ENCODE measurements at places on chromosomes 1 and 21.

DNA sequence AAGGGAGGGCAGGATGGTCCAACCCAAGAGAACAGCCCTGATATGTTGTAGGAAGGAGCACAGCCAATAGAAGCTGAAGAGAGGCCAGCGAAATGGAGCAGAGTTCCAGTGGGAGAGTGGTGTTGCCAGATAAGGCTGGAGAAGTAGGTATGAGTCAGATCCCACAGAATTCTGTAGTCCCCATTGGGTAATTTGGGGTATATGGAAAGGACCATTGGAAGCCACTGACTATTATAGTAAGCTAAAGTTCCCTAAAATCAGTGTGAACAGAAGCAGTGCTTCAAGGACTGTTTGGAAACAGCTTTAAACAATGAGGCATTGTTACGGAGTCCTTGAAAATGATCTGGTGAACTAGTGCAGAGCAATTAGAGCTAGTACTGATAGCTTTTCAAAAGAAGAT, 63.0 kb downstream of the DISP1 start:
- no peak for DNase-seq

- DNase-seq = no peak
Observed at GRCh38 chr21:45329261-45330074, 41.8 kb upstream of the POFUT2 start.

- DNase-seq = no peak
Observed at GRCh38 chr21:45432575-45433255, 27.8 kb downstream of the COL18A1 start.

DNA sequence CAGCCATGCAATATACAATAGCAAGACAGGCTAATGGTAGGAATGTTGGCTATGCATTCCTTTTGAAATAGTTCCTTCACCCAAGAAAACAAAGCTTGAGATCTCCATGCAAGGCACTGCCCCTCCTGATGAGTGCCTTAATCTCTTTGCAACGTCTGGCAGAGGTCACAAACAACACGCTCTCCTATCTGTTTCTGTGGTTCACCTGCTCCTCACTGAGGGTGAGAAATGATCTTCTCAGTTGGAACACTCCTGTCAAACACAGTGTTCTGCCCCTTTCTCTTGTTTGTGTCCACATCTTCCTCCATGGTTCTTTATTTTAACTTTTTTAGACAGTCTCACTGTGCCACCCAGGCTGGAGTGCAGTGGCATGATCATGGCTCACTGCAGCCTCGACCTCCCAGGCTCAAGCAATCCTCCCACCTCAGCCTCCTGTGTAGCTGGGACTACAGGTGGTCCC, 21.2 kb upstream of the XPR1 start:
- DNase-seq = no peak

- DNase-seq = no peak
Observed at GRCh38 chr1:56188855-56189254, 390.5 kb downstream of the PLPP3 start.

GRCh38 chr1:15181564-15181963, 28.0 kb downstream of the TMEM51 start:
- DNase-seq = no peak

DNA sequence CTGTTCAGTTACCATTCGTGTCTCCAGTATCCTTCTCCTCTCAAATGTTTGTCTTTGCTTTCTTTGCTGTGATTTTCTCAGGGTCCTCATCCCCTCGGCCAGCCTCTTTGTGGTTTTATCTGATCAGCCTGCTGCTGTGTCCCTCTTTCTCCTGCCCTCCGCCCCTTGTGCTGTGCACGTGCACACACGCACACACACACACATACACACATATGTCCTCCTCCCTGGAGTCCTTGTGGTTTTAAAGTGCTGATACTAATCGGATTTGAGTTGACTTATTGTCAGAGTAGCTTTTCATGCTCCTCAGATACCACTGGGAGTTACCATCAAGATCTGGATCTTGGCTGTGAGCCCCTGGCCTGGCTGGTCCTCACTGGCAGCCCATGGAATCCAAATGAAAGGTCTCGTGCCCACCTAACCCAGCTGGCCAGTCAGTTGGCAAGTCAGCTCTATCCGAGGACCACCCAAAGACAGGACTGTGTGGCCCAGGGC, 34.1 kb downstream of the QSOX1 start:
- no peak for DNase-seq

DNA sequence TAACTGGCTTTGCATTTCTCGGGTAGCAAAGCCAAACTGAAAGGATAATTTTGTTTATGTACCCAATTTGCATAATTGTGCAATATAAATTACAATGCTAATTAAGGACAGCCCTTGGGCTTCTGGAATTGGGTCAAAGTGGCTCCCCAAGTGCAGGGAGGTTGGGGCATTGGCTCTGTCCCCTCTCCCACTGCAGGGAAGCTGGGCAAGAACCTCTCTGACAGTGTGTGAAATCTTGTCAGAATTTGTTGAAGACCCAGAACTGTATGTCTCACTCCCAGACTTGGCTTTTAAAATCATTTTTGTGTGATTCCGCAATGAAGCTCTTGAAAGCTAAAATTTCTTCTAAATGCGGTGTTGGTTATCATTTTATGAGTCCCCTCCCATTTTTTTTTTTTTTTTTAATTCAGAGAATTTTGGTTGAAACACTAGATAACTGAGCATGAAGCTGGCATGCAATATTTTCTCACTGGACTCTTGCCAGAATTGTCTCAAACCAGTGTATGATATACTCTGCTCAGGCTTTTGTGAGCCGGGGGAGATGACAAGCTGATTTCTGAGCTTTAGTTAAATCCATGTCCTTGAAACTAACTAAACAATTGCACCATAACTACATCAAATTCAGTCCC, 878.9 kb upstream of the CXADR start:
- no peak for DNase-seq

DNA sequence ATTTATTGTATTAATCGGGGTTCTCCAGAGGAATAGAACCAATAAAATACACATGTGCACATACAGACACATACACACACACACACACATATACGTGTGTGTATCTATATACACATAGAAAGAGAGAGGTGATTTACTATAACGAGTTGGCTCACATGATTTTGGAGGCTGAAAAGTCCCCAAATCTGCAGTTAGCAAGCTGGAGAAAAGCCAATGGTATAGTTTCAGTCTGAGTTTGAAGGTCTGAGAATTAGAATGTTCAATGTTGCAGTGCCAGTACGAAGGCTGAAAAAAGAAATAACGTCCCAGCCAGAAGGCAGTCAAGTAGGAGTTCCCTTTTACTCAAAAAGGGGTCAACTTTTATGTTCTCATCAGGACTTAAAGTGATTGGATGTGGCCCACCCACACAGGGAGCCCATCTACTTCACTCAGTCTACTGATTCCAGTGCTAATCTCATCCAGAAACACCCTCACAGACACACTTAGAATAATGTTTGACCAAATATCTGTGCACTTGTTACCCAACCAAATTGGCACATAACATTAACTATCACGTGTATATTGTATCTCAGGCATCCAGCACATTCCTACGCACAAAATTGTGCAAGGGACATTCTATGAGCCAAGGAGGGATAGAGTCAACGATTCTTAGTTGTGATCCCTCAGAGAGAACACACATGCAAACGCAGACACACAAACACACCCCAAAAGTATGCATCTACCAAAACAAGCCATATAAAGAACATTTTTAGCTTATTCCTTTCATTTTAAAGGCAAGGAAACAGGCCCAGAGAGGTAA, 195.5 kb upstream of the DUSP10 start:
- no peak for DNase-seq

- DNase-seq = no peak
Observed at GRCh38 chr1:229769006-229769405, 143.0 kb downstream of the URB2 start.

GRCh38 chr1:238233966-238234365, 343.2 kb upstream of the ZP4 start:
- DNase-seq = no peak

GRCh38 chr1:6343506-6344405, 49.8 kb downstream of the ACOT7 start:
- no peak for DNase-seq

DNA sequence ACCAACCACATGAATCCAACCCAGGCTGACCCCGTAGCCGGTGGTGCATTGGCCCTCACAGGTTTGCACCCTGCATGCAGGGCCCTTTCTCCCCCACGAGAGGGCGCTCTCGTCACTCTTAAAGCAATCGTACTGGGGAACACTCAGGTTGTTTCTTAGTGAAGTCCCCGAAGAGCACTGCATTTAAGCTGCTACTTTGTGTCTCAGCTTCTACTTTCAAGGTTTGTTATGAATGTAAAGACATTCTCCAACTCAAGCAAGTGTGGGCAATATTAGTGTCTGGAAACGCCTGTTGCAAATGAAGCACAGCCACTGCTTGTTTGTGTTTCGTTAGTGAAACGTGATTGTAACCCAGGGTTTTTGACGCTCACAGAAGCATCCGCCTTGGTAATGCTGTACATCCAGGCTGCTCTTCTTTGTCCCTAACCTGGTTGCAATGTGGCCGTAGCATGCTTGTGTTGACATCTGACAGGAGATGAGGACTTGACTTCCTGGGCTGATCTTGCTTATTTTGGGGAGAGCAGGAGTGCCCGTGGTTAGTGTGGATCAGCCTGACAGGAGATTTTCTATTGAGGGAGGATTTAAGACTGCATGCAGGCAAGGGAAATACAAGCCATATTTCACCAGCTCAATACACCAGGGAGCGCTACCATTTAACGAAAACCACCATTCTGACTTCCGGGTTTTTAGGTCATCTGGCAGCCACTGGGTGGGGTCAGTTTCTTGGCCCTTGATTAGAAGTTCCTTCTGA, 79.8 kb downstream of the ST6GALNAC3 start:
- peak; percentile 7 for DNase-seq

- peak; percentile 76 for DNase-seq
Observed at GRCh38 chr21:28714777-28715464, 277.8 kb downstream of the LTN1 start.

DNA sequence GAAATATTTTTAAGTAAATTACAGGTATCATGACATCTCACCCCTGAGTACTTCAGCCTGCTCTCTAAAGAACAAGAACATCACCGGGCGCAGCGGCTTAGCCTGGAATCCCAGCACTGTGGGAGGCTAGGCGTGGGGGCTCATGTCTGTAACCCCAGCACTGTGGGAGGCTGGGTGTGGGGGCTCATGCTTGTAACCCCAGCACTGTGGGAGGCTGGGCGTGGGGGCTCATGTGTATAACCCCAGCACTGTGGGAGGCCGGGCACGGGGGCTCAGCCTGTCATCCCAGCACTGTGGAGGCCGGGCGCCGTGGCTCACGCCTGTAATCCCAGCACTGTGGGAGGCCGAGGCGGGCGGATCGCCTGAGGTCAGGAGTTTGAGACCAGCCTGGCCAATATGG, 7.7 kb upstream of the CDK11B start:
- no peak for DNase-seq

Data from BJ (cell line).